ENCODE measurements at places on chromosomes 1 and 21.
A peak's percentile ranks its signal among the peaks of the same experiment; 100 is the strongest.

DNA sequence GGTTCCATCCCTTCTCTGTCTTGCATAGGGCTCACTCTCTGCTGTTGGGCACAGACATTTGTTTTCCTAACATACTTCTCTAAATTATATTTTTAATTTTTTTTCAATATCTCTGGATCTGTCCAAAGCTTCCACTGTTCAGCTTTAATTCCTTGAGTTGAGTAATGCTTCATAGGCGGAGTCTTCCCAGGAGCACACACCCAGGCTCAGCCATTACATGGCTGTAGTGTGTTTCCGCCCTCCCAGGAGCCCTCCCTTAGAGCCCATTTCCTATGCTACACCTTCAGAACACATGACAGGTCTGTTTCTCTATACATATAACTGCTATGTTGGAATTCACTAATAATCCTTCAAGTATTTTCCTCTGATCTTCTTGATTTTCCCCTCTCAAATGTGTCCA is 297.4 kb downstream of the PBX1 start:
- no peak for DNase-seq

GRCh38 chr1:162982364-162982763 is 86.8 kb upstream of the RGS4 start:
- DNase-seq, result no peak

GRCh38 chr1:202551683-202552082 is 158.6 kb downstream of the SYT2 start:
- no peak for DNase-seq

- peak; percentile 38 for DNase-seq
Observed at GRCh38 chr1:207672522-207673130, 27.7 kb downstream of the CR1L start.

DNA sequence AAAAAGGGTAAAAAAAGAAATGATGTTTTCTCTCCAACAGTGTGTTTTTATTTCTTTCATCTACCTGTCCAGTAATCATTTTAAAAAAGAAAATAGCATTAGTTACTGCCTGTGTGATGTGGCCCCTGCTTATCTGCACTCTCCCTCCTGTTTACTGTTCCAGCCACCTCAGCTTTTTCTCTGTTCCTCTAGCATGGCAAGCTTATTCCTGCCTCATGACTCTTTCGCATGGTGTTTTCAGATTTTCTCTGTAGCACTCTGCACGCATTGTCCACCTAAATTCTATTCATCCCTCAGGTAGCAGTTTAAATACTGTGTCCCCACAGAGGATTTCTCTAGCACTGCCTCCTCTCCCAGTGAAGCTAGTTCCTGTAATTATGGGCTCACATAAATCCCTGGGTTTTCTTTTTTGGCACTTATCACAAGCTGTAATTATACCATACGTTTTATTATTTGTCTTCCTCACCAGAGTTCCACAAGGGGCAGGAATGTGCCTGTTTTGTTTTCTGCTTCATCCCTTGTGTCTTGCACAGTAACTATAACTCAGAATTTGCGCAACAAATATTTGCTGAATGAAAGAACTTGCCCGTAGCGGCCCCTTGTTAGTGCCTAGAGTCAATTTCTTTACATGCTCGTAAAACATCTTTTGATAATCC is 51.4 kb upstream of the LRIG2 start:
- DNase-seq, result no peak

GRCh38 chr1:213083112-213083445 is 32.0 kb downstream of the RPS6KC1 start:
- no peak for DNase-seq

GRCh38 chr1:231986631-231987336 is 360.2 kb downstream of the DISC1 start:
- DNase-seq, result no peak

- peak; percentile 85 for DNase-seq
Observed at GRCh38 chr21:14533499-14534428, 12.4 kb downstream of the SAMSN1 start.

GRCh38 chr1:242634732-242635131 is 110.2 kb upstream of the PLD5 start:
- DNase-seq, result no peak

DNA sequence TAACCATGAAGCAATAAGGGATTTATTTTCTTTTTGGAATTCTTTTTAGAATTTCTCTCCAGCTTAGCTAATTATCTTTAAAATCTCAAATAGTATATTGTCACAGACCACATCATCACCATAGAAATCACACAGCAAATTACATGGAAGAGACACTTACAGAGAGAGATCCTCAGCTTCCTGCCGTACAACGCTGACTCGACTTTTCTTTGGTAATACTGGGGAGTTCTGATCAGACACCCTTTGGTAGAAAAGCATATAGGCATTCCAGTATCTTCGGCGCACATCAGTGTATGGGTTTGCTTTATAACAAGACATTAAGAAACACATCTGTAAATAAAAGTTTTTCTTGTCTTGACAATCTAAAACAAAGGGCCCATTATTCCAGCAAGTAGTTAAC is 55.7 kb downstream of the PCSK9 start:
- DNase-seq, result no peak

All from suppressor macrophage treated with lipopolysaccharide for 1 hour (primary cell).